Activated B cell treated with CpG ODN at 0.5 μM for 24 hours (primary cell): ENCODE measurements at places on chromosomes 3 and 15.

GRCh38 chr3:94336046-94336753 lies 273.3 kb downstream of the NSUN3 start:
- no peak for DNase-seq

- no peak for DNase-seq
Measured at GRCh38 chr3:23720885-23721284, 84.9 kb upstream of the UBE2E1 start.

GRCh38 chr3:150385296-150386242 lies 22.5 kb upstream of the TSC22D2 start:
- DNase-seq: peak; percentile 34

DNA sequence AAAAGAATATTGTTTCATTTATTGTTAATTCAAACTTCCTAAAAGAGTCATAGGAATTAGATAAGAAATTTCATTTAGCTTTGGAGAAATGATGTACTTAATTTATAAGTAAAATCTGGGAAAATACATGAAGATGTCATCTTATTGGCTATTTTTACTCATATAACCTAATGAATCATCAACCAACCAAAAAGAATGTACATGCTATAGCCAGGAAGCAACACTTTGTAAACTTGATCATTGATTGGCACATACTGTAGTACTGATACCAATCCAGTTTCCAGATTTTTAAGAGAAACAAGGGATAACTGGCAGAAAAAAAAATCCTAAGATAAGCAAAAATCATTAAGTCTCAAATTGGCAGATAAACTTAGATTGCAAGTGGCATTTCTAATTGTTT lies 207.9 kb upstream of the CDIN1 start:
- no peak for DNase-seq

GRCh38 chr3:164360078-164360578 lies 718.2 kb downstream of the SI start:
- no peak for DNase-seq

DNA sequence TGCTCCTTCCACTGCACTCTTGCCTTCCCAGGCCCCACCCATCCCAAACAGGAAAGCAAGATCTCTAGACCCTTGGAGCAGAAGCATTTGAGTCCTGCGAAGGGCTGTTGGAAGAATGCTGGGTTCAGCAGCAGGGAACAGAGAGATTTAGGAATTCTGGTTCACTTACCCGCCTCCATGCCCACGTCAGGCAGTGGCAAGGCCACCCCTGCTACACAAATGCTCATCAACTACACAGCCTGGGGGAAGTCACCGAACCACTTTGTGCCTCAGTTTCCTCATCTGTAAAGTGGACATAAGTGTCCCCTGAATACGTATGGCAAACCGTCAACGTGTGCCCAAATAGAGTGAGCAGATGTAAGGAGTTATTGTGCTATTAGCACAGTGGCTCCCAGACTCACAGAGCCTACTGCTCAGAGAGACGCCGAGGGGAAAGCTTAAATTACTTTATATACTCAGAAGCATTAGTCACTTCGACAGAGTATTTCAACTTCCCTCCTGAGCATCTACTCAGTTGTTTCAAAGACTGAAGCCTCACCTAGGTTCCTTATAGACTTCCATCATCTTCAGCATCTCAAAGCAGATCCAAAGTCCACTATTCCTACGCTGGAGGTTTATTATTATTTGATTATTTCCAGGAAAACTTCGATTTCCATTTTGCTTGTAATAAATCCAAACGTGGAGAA lies 905 bp downstream of the HOMER2 start:
- DNase-seq: no peak

DNA sequence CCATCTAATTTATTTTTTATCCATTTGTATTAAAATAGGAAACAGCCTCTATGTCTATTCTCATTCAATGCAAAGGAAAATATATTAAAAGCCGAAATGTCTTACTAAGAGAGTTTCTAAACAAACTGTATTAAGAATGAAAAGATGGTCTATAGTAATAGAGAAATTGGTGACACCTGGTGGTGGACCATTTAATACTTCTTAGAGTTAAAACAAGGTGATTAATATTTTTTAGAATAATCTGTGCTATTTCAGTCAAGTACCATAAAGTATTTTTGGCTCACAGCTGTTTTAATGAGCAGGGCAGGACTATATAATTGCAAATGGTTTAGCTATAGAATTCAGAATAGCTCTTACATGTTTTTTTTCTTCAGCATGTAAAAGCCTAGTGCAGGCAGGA lies 55.7 kb downstream of the SYNPR start:
- no peak for DNase-seq

DNA sequence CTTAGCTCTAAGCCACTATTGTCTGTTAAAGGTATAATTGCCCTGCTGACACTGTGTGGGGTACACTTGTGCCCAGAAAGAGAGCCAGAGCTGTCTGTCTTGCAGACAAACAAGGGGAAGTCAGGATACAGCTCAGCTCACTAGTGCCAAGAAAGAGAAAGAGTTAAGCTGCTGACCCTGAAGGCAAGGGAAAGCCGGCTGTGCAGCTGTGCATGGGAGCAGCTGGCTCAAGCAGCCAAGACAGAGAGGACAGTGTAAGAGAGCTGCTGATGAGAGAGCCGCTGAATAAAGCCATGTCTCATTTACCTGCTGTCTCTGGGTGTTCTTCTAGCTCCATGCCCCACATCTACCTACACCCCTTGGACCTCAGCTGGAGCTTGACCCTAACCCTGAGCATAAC lies 428.1 kb upstream of the NAALADL2 start:
- DNase-seq: no peak

- DNase-seq: no peak
Measured at GRCh38 chr15:74365598-74366445, 1.6 kb downstream of the CYP11A1 start.
